ENCODE measurements at places on chromosomes 2 and 18. TPM values are rescaled to one million over a fixed set of nuclear protein-coding genes. Genes with fewer than 3 reads are reported as not detected.

REG3G gene
- total RNA-seq = not detected

GRCh38 chr2:53438100-53438499 lies 329.5 kb upstream of the CHAC2 start:
- DNase-seq = no peak

POTEI gene
- total RNA-seq = 0.26 TPM

DNA sequence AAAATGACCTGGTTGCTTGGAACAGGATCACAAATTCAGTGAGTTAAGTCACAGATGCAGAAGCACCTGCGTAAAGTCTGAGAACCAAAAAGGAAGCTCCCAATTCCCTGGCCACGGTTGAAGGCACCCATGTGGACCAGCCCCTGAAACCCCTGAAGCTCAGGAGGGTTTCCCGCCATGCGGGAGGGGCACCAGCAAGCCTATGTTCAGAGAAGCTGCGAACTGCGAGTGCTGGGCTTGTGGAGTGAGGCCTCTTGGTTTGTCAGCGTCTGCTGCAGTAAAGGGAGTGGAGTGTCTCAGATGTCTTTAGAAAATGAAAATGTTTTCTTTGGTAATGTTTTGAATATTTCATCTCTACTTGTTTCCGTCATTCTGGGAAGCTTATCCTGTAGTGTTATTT lies 16.1 kb upstream of the ACKR3 start:
- no peak for DNase-seq

GRCh38 chr2:102368461-102369109 lies 13.0 kb downstream of the IL18R1 start:
- DNase-seq = no peak

EVX2 gene
- not detected for total RNA-seq

- no peak for DNase-seq
Measured at GRCh38 chr18:47990981-47991380, 60.5 kb upstream of the SMAD2 start.

PCARE gene
- not detected for total RNA-seq

GRCh38 chr2:234983011-234983726 lies 31.4 kb downstream of the SH3BP4 start:
- no peak for DNase-seq

MAP4K3 gene
- total RNA-seq = 11.5 TPM

GATA6 gene
- 0.51 TPM for total RNA-seq

CCDC74B gene
- 0.51 TPM for total RNA-seq

All from dermis microvascular lymphatic vessel endothelial cell (primary cell).